ENCODE measurements at places on chromosomes 1 and 21. TPM values are rescaled to one million over a fixed set of nuclear protein-coding genes. Genes with fewer than 3 reads are reported as not detected.

The FMO2 gene
- not detected for total RNA-seq

The USH2A gene
- total RNA-seq, result not detected

The ASAP3 gene
- 20.3 TPM for total RNA-seq

The ST6GALNAC5 gene
- total RNA-seq, result 0.60 TPM

The TMEM82 gene
- total RNA-seq, result not detected

The MROH7 gene
- total RNA-seq, result not detected

The WASF2 gene
- 47.9 TPM for total RNA-seq

The AMY1A gene
- not detected for total RNA-seq

The CLCA1 gene
- total RNA-seq, result 0.14 TPM

The OR6N1 gene
- not detected for total RNA-seq

The ANGPTL3 gene
- not detected for total RNA-seq

The CLEC20A gene
- total RNA-seq, result 0.28 TPM

The PRAMEF25 gene
- total RNA-seq, result not detected

The KLHDC7A gene
- total RNA-seq, result 0.05 TPM

The LAMB3 gene
- total RNA-seq, result 652 TPM

The PWP2 gene
- 12.8 TPM for total RNA-seq

The ESRRG gene
- not detected for total RNA-seq

The SLC19A2 gene
- 9.0 TPM for total RNA-seq

The CTBS gene
- 8.4 TPM for total RNA-seq

The SPAG17 gene
- 0.84 TPM for total RNA-seq

The URB1 gene
- 26.6 TPM for total RNA-seq

The PCP4L1 gene
- 1.3 TPM for total RNA-seq

The EVI5 gene
- total RNA-seq, result 8.2 TPM

The PCSK9 gene
- total RNA-seq, result 125 TPM

The RAP1A gene
- total RNA-seq, result 22.9 TPM

The RPAP2 gene
- total RNA-seq, result 14.1 TPM

The GJA4 gene
- not detected for total RNA-seq

The C1orf56 gene
- total RNA-seq, result 1.1 TPM

Data from airway epithelial cell (primary cell).